ENCODE measurements at places on chromosomes 11 and 22. TPM values are rescaled to one million over a fixed set of nuclear protein-coding genes. Genes with fewer than 3 reads are reported as not detected.

DNA sequence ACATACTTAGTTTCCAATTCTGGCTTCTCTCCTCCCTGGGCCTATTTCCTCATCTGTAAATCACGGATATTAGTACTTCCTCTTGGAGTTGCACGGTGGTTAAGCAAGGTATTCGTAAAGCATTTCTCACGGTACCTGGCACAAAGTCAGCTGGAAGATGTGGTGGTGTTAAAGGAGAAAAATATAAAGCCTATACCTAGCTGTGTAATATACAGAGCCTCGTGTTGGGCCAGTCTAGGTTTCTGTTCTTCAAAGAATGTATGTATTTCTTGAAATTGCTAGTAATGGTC, 47.2 kb downstream of the DBX1 start:
- no peak for DNase-seq

The VSTM5 gene
- 0.41 TPM for polyA plus RNA-seq

DNA sequence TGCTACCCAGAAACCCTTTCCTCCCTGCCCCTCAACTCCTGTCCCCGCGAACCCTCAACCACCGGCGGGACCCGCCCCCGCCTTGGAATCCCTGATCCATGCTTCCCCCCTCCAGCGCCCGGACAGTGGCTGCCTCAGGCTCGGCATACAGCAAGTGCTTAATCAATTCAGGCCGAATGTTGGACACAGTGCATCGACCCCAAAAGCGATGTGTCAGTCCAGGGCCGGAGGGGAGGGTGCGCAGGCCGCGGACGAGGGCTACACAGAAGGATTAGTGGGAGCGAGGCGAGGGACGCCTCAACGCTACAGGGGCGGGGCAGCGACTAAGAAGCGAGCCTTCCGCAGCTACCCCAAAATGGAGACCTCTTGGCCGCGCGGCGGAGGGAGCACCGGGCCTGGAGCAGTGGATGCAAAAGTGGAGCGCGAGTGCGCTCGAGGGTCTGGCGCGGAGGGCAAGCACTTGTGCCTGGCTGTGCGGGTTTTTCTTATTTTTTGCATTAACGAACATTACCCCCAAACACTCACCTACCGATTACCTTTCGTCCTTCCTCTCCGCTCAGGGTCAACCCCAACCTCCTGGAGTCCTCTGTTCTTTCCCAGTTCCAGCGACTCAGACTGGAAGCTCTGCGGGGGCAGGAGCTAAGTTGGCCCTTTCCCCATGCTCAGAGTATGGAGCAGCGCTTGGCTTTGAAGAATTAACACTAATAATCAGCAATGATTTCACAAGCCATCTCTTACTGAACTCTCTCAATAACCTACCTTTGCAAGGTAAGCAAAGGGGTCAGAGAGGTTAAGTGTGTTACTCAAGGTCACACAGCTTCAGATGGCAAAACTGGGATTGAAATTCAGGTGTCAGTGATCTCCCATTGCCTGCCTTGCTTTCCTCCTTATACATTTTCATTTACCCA, 30.0 kb upstream of the WNT11 start:
- DNase-seq: no peak

GRCh38 chr11:15651033-15651432, 536.3 kb downstream of the INSC start:
- no peak for DNase-seq

All from hindlimb muscle (tissue), 1 donor.